GM12891 (cell line): ENCODE measurements at places on chromosomes 5 and 9.

DNA sequence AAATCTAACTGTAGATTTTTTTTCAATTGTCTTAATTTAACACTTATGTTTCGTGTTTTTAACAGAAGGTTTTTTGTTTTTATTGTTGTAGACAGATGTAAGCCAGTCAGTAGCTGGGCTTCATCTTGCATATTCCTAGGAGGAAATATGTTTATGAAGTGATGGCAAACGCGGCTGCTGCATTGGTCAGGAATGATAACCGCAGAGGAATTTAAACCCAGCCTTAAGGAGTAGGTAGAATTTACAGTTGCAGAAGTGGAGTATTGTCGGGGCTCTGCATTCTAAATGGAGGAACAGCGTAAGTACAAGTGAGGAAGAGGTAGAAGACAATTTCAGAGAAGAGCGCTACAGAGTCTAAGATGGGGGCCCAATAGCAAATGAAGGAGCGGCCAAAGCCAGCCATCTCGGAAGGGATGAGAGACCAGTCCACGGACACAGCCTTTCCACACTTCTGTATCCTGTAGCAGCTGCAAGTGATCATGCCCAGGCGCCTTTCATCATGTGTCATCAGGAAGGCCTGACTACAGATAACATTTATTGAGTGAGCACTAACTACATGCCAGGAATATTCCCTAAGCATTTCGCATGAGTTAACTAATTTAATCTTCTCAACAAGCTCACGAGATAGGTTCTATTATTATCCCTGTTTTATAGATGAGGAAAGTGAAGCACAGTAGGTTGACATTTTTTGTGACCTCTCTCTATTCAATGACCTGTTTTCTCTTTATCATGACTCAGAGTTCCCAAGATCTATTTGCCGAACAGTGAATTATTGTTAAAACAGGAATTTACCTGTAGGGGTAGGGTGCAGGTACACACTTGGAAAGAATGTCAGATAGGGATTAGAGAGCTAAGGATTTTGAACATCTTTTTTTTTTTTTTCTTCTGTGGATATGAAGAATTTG lies 38.1 kb downstream of the CMYA5 start:
- DNase-seq: no peak

DNA sequence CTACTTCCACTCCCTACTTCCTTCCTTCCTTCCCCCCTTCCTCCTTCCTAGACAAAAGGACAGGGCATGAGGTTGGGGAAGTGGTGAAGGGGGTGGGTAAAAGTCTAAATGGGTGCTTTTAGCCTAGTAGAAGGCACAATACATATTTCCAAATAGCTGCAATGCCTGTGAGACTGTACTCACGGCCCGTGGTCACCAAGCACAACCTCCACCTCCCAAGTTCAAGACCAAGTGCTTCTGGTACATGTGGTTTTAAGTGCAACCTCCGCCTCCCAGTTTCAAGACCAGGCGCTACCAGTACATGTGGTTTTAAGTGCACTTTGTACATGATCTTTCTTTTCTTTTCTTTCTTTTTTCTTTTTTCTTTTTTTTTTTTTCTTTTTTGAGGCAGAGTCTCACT lies 14.5 kb upstream of the NTNG2 start:
- no peak for DNase-seq

- no peak for DNase-seq
Measured at GRCh38 chr9:93569621-93570174, 6.7 kb upstream of the PHF2 start.

- no peak for DNase-seq
Measured at GRCh38 chr9:120402741-120403542, 177.0 kb downstream of the CDK5RAP2 start.

DNA sequence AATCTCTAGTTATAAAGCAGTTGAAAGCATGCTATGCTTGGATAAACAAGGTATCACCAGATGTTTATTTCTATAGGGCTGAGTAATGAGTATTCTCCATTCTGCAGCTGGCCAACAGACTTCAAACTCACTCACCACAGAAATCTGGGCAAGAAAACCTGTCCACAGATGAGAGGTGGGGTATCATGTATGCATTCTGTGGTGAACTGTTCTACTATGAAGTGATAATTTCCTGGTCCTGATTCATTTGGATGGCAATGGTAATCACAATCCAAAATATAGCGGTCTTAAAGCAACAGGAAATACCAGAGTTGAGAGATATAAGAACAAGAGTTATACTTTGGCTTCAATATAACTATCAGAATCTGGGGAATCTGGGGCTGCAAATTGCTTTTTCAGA lies 65.9 kb upstream of the EFNA5 start:
- DNase-seq: no peak

DNA sequence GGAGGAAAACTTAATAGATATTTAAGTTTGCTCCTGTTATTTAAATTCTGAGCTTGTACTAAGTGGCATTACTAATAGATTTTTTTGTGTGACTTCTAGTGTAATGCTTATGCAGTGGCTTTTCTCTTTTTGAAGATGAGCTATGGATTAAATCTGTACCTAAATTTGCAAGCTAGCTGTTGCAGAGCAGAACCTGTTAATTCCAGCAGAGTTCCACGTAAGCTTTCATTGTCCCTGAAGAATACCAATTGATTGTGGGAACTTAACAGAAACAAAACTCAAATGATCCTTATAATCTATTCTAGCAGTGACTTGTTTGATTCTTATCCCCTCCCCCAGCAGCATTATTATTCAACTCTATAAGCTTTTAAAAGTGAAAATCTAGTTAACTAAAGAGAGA lies 51.7 kb downstream of the MAN2A1 start:
- DNase-seq: no peak

DNA sequence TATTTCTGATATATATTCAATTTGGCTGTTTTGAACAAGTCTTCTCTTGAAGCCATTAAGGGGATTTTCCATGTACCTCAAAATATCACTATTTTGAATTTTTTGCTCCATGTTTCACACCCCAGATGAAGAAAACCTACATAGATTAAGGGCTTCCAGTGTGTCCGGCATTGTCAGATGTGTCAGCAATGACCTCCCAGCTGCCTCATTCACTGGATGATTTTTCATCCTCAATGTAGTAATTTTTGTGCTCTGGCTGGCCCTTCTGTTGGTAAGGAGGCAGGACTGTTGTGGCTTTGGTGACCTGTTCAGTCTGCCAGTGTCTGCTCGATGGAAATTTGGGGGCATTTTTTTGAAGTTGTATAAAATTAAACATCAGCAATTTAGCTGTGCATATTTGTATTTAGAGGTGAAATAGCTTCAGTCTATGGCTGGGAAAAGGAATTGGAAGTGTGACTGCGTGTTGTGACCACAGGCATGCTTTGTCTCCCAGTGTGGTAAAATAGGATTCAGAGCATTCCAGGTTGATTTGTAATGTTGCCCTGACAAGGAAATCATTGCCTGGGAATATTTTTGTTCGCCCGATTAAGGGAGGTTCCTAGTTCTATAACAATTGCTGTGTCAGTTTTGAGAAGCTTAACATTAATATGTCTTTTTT lies 312.4 kb downstream of the ARHGEF28 start:
- DNase-seq: no peak

DNA sequence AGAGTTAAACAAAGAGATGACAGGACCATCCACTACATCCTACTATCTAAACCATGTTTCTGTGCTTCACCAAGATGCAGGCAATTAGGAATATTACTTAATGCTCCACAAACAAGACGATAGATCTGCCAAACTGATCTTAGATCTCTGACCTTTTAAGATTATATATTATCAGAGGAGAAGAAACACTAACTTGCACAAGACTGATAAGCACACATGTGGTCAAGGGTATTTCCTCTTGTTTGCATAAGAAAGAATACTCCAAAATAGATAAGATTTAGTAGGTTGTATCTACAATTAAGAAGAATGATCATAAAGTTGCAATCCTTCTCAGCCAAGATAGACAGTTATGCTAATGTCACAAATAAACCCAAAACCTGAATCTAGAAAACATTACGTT lies 601.0 kb upstream of the ACO1 start:
- no peak for DNase-seq
